A549 (cell line): ENCODE measurements at places on chromosomes 3 and 15.

GRCh38 chr3:12689997-12690711 is 26.2 kb upstream of the RAF1 start:
- no peak for DNase-seq

- no peak for DNase-seq
These were observed 269.5 kb upstream of the DCBLD2 start for GRCh38 chr3:99170867-99171517.

- no peak for DNase-seq
These were observed 29.9 kb downstream of the TMEM40 start for GRCh38 chr3:12729051-12729651.

DNA sequence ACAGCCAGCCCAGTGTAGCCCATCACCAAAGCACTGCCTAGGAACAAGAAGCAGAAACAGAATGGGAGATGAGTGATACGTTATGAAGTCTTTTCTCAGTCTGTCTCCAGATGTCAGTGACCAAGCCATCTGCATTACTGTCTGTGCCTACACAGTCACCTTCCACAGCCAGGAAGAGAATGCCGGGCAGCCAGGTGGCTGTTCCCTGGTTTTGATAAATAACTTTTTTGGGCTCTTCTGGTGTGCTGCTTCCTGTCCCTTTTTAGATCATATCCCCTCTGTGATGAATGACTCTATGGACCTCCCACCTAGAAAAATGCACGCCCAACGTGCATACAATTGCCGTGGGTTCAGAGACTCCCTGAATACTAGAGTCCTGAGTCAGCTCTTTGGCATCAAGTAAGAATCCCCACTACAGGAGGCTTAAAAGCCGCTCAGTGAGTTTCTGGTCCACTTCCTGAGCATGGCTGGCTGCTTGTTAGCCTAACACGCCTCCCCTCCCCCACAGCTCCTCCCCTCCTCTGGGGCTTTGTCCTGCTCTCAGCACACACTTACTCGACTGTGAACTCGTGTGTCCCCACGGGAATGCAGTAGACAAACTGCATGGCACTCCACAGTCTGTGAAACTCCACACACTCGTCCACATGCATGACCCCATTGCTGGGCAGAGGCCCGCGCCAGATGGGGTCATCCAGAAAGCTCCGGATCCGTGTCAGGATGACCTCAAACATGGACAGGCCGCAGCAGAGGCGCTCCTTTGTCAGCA is 34.7 kb downstream of the NIPA2 start:
- no peak for DNase-seq

DNA sequence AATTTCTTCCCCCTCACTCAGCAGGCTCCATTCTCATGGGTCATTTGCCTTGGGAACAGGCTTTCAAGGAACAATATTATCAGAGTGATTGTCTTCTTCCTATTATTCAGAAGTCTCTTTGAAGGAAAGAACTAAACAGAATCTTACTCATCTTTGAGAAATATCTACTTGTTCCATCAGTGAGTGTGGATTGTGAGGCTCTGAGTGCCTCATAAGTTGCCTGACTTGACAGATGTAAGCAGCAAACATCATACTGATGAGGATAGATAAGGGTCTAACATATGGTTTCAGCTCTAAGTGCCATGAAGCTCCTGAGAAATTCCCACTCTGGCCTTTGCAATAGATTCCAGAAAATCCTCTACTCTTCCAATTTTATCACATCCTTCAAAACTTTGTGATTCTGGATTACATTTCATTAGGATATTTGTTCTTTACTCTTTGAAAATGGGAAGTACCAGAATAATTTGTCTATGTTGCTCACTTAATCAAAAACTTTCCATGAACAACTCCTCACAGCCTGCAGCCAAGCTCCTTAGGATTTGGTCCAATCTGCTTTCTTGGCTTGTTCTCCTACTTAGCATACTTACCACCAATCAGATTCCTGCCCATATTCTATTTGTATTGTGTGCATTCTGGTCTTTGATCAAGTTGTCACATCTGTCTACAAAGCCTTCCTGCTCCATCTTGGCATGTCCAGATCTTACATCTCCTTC is 120.1 kb downstream of the RPL22L1 start:
- no peak for DNase-seq

GRCh38 chr15:44574734-44575133 is 37.8 kb downstream of the EIF3J start:
- DNase-seq, result no peak

- no peak for DNase-seq
These were observed 96.6 kb upstream of the LRIG1 start for GRCh38 chr3:66597308-66597863.

DNA sequence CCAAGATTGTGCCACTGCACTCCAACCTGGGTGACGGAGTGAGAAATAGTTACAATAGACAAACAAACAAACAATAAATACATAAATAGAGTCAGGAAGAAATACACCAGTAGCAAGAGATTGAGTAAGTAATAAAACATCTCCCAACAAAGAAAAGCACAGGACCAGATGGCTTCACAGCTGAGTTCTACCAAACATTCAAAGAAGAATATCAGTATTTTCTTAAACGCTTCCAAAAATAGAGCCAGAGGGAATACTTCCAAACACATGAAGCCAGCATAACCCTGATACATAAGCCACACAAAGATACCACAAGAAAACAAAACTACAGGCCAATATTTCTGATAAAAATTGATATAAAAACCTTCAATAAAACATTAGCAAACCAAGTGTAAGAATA is 30.7 kb upstream of the IGSF10 start:
- no peak for DNase-seq
